ENCODE measurements at places on chromosomes 7 and 10. TPM values are rescaled to one million over a fixed set of nuclear protein-coding genes. Genes with fewer than 3 reads are reported as not detected.
A peak's percentile ranks its signal among the peaks of the same experiment; 100 is the strongest.

DNA sequence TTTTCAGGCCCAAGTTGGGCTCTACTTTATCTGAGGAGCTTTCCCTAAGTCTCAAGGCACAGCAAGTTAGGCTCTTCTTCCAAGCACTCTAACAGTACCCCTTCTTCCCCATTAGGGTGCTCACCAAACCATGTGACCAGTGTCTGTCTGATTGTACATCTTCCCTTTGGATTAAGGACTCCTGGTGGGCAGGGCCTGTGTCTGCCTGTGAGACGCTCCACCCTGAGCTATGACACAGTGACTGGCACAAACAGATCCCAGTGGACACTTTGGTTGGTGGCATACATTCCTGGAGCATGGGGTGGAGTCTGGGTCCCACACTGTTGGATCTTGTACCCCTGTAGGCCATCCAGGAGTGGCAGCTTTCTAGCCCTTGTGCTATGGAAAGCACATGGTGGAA lies 23.8 kb downstream of the PLPP4 start:
- no peak overlapping the region for H3K4me3 ChIP-seq
- no peaks in the 10 kb centered on the region for H3K36me3 ChIP-seq
- H3K4me1 ChIP-seq = no peaks in the 10 kb centered on the region
- no peak overlapping the region for H3K27ac ChIP-seq
- no peaks in the 10 kb centered on the region for H3K27me3 ChIP-seq
- DNase-seq = no peak

- no peak for DNase-seq
- no peak overlapping the region for H3K4me3 ChIP-seq
- H3K4me1 ChIP-seq = peaks cover 2% of the 10 kb centered on the region
- no peak overlapping the region for H3K27ac ChIP-seq
- H3K27me3 ChIP-seq = no peaks in the 10 kb centered on the region
- no peaks in the 10 kb centered on the region for H3K36me3 ChIP-seq
These were observed 61.5 kb upstream of the RPA3 start for GRCh38 chr7:7779888-7780287.

DNA sequence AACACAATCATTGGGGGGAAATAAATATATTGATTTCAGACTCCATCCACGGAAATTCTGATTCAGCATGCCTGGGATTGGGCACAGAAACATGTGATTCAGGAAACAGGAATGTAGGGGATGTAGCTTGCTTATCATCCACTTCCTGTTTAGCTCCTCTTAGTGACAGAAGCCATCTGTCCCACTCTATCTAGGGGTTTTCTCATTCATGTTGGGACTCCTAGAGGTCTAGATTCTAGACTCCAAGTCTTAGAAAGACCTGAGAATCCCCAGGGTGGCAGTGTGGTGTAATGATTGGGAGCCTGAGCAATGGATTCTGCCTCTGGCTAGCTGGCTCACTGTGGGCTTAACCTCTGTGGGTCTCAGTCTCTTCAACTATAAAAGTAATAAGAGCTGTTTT lies 67.9 kb downstream of the CDK1 start:
- H3K27ac ChIP-seq = no peak overlapping the region
- H3K4me1 ChIP-seq = no peaks in the 10 kb centered on the region
- H3K36me3 ChIP-seq = no peaks in the 10 kb centered on the region
- no peak for DNase-seq
- H3K27me3 ChIP-seq = no peaks in the 10 kb centered on the region

SH2D4B gene
- total RNA-seq = 0.09 TPM

GRCh38 chr10:28554009-28554408 lies 21.1 kb downstream of the WAC start:
- H3K27ac ChIP-seq = no peak overlapping the region
- H3K4me3 ChIP-seq = no peak overlapping the region
- peaks cover 30% of the 10 kb centered on the region for H3K36me3 ChIP-seq
- no peaks in the 10 kb centered on the region for H3K4me1 ChIP-seq
- no peaks in the 10 kb centered on the region for H3K27me3 ChIP-seq
- DNase-seq = no peak

- H3K4me3 ChIP-seq = peak overlapping the region; percentile 82
- H3K27me3 ChIP-seq = peaks cover 12% of the 10 kb centered on the region
- no peaks in the 10 kb centered on the region for H3K36me3 ChIP-seq
- H3K4me1 ChIP-seq = peaks cover 9% of the 10 kb centered on the region
These were observed 871 bp downstream of the ST7 start for GRCh38 chr7:116953906-116954838.

- DNase-seq = no peak
- no peaks in the 10 kb centered on the region for H3K4me1 ChIP-seq
- H3K27me3 ChIP-seq = peaks cover 5% of the 10 kb centered on the region
- no peaks in the 10 kb centered on the region for H3K36me3 ChIP-seq
These were observed 44.1 kb upstream of the ZNRF2 start for GRCh38 chr7:30240106-30240800.

DNA sequence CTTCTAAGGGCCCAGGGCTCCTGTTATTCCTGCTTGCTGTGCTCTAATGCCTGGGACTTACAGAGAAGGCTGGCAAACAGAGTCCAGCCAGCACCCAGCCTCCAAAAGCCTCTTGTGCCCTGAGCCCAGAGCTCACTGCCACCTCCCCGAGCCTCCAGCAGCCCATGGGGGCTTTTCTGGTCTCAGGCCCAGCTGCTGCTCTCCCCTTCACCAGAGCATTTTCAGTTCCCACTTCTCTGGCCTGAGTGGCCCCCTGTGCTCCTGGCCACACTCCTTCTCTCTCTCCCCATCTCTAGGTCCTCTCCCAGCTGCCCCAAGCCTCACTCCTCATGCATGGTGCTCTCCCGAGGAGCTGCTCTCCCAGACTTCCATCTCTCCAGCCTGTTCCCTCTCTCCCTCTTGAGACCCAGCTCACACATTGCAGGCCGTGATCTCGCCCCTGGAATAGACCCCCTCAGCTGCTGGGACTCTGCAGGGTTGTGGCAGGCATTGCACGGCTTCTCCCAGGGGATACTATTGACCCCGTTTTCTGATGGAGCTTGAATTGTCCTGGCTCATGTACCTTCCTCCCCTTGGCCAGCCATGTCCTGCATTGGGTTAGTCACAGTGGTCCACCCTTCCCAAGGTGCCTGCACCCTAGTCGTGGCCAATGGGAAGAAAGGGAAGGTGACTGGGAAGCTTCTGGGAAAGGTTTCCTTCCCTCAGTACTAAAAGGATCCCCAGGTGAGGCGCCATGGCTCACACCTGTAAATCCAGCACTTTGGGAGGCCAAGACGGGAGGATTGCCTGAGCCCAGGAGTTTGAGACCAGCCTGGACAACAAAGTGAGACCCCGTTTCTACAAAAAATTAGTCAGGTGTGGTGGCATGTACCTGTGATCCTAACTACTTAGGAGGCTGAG lies 9.0 kb upstream of the RASSF4 start:
- no peaks in the 10 kb centered on the region for H3K36me3 ChIP-seq
- no peak overlapping the region for H3K27ac ChIP-seq
- DNase-seq = no peak
- no peaks in the 10 kb centered on the region for H3K27me3 ChIP-seq

GRCh38 chr10:62234077-62234605 lies 34.5 kb downstream of the RTKN2 start:
- H3K4me3 ChIP-seq = peak overlapping the region; percentile 14
- H3K4me1 ChIP-seq = peaks cover 11% of the 10 kb centered on the region
- no peak for DNase-seq
- peak overlapping the region; percentile 61 for H3K27ac ChIP-seq
- no peaks in the 10 kb centered on the region for H3K27me3 ChIP-seq

CLEC2L gene
- total RNA-seq = 2.6 TPM

CALML3 gene
- total RNA-seq = 144 TPM

GRCh38 chr7:3206101-3206500 lies 95.0 kb upstream of the SDK1 start:
- no peak overlapping the region for H3K27ac ChIP-seq
- H3K27me3 ChIP-seq = no peaks in the 10 kb centered on the region
- no peak for DNase-seq
- no peak overlapping the region for H3K4me3 ChIP-seq

LUC7L2 gene
- 44.1 TPM for total RNA-seq

UCMA gene
- 0.52 TPM for total RNA-seq

DNA sequence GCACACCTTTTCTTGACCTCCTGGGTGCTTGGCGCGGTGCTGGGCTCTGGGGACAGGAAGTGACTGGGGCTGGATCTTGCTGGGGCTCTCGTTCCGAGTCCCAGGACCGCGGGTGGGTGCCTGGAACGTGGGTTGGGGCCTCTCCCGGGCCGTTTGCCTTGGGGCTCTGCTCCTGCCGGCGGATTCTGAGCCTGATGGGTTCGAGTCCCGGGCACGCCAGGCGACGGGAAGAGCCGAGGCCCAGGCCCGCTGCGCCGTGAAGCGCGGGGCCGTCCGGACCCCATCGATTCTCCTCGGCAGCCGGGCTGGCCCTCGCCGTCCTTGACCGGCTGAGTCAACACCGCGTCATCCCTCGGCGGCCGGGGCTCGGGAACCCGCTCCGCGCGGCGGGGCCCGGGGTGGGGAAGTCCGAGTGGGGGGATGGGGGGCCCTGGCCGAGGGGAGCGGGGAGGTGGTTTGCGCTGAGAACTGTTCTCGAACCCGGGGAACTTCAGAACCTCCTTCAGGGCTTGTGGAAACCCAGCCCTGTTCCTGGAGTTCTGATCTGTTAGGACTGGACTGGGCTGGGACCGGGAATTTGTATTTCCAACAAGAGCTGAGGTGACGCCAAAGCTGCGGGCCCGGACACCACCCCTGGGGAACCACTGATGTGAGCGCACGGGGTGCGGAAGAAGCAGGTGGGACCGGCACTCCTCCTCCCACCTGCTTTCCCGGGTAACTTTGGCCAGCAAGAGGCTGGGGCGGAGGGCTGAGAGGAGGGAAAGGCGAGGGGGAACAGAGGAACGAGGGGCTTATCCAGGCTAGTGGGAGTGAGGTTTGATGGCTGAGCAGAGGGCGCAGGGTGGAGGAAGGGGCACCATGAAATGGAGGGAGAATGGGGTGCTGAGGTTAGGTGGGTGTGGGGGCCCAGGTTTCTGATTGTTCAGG lies 6.2 kb downstream of the HHEX start:
- no peaks in the 10 kb centered on the region for H3K36me3 ChIP-seq
- H3K4me3 ChIP-seq = no peak overlapping the region
- peaks cover 6% of the 10 kb centered on the region for H3K4me1 ChIP-seq

DNA sequence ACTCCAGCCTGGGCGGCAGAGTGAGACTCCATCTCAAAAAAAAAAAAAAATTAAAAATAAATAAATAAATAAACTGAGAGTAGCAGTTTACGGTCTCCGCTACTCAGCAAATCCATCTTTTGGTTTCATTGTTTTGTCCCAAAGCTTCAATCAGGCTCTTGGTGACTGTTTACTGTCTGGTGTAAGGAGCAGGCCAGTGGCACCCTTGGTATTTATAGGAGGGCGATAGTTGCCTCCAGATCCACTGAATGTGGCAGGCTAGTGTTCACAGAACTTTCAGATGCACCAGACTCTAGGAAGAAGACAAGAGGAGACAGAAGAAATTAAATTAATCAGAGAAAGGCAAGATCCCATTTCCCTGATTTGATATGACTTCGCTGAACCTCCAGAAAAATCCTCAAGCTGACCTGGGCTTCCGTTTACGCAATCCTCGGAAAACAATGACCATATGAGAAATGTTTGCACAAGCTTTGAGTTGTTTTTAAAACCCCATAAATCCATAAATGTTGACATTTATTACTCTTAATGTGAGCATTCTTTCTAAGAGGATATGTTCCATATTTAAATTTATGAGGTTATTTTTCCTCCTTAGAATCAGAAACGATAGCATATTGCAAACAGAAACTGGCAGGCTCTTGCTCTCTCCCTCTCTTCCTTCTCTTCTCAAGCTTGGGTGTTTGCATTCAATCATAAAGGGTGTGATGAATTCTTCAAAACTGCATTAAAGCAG lies 7.1 kb upstream of the MUC3A start:
- no peaks in the 10 kb centered on the region for H3K27me3 ChIP-seq
- no peak overlapping the region for H3K27ac ChIP-seq

GHRHR gene
- 0.42 TPM for total RNA-seq

CCDC186 gene
- total RNA-seq = 18.7 TPM

DNA sequence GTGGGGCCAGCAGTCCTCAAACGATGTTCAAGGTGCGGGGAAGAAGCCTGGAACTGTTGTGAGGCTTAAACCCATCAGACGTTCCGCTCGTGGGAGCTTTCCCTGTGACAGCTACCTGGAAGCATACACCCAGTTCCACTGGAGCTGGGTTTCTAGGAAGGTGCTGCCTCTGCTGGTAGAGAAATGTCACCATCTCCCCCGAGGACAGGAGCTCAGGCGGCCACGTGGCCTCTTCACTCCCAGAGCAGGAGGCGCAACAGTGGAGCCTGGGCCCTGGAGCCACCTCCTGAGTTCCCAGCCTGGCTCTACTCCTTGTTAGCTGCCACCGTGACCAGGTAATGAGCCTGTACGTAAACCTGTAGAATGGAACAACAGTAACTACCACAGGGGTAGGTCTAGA lies 156.1 kb downstream of the ADARB2 start:
- no peaks in the 10 kb centered on the region for H3K4me1 ChIP-seq
- H3K27me3 ChIP-seq = no peaks in the 10 kb centered on the region
- no peak for DNase-seq
- H3K36me3 ChIP-seq = no peaks in the 10 kb centered on the region

KCP gene
- total RNA-seq = 0.09 TPM

GRCh38 chr10:89335226-89335625 lies 7.4 kb downstream of the IFIT3 start:
- no peak for DNase-seq
- peaks cover 13% of the 10 kb centered on the region for H3K36me3 ChIP-seq
- H3K27me3 ChIP-seq = peaks cover 4% of the 10 kb centered on the region

RELN gene
- 0.28 TPM for total RNA-seq

CPA2 gene
- total RNA-seq = 0.14 TPM

- H3K27ac ChIP-seq = no peak overlapping the region
- H3K4me3 ChIP-seq = no peak overlapping the region
- H3K4me1 ChIP-seq = no peaks in the 10 kb centered on the region
- DNase-seq = no peak
These were observed 698.5 kb downstream of the SUGCT start for GRCh38 chr7:40833191-40833887.

GRCh38 chr7:104584620-104585019 lies 256.2 kb downstream of the LHFPL3 start:
- H3K27ac ChIP-seq = no peak overlapping the region
- no peak for DNase-seq

DNA sequence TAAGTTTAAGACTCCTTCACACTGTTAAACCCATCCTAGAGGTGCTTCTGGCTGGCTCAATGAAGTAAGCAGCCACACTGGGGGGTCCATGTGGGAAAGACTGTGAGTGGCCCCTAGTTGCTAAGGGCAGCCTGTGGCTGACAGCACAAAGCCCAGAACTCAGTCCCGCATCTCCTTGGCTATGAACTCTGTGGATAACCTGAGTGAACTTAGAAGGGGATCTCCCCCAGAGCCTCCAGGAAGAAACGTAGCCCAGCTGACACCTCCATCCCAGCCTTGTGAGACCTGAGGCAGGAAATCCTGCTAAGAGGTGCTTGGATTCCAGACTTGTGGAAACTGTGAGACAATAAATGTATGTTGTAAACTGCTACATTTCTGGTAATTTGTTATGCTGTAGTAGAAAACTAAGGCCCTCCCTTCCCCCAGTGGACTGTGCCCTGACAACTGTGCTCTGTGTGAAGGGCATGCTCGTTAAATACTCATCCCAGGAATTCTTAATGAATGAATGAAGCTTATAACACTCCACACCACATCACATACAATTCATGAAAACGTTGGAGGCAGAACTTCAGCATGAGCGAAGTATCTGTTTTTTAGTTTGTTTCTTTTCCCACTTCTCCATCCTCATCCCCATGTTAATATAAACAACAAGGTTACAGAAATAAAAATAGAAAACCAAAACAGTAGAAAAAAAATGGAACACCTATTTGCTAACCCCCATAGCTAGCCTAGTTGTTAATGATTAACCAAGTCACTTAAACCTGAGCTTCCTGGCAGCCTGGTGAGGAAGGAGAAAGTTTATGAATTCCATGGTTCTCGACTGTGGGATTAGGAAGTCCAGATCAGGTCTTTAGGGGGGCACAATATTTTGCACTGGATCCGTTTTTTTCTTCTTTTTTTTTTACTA lies 36.8 kb upstream of the AOAH start:
- H3K36me3 ChIP-seq = no peaks in the 10 kb centered on the region
- DNase-seq = no peak
- H3K4me3 ChIP-seq = no peak overlapping the region
- peaks cover 13% of the 10 kb centered on the region for H3K4me1 ChIP-seq
- no peaks in the 10 kb centered on the region for H3K27me3 ChIP-seq
